ENCODE measurements at places on chromosomes 11 and 22.

GRCh38 chr22:24953384-24954113 is 1.0 kb downstream of the KIAA1671 start:
- DNase-seq = no peak

DNA sequence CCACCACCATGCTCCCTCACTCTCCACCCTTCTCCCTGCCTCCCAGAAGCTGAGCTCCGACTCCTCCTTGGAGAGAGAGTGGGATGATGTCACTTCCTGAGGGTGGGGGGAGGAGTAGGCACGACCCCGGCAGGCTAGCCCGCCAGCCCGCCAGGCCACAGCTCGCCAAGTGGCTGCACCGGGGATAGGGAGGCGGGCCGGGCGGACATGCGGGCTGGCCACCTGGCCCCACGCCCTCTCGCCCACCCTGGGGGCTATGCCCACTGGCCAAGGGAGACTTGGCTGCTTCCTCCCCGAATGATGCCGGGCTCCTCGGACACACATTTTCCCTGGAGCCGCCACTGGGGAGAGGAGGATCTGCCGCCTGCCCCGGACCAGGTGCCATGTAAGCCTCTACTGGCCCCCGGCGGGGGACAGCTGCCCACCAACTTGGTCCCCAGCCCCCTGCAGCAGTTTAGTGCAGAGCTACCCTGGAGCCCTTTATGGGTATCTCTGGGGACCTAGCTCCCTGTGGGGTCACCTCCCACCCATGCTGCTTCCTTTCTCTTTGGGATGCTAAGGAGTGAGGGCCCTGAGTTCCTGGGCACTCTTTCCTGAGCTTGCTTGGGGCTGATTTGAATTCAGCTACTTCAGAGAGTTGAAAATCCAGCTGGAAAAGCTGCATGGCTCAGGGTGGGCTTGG is 33.7 kb upstream of the MYRF start:
- peak; percentile 51 for DNase-seq

DNA sequence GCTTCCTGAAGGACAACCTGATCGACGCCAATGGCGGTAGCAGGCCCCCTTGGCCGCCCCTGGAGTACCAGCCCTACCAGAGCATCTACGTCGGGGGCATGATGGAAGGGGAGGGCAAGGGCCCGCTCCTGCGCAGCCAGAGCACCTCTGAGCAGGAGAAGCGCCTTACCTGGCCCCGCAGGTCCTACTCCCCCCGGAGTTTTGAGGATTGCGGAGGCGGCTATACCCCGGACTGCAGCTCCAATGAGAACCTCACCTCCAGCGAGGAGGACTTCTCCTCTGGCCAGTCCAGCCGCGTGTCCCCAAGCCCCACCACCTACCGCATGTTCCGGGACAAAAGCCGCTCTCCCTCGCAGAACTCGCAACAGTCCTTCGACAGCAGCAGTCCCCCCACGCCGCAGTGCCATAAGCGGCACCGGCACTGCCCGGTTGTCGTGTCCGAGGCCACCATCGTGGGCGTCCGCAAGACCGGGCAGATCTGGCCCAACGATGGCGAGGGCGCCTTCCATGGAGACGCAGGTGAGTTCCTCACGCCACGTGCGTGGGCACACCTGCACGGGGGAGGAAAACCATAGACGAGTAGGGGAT is 1.5 kb downstream of the BCR start:
- DNase-seq = no peak

- DNase-seq = no peak
These were observed 131.1 kb downstream of the RASSF10 start for GRCh38 chr11:13140028-13140870.

DNA sequence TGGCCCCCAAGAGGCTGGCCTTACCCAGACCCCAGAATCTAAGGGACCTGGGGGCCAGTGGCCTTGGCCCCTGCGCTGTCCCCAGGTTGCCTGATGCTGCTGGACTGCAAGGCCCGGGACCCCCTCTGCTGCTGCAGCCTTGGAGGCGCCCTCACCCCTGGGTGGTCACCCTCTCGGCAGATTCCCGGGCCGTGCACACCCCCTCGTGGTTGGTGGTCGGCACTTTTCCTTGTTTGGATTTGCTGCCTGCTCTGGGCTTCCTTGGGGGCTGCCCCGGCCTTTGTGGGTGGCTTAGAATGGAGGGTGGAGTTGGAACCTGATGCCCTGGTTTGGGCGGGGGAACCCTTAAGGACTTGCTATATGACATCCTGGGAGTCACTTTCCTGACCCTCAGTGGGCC is 5.3 kb downstream of the RIN1 start:
- DNase-seq = no peak

GRCh38 chr11:92845805-92846204 is 123.6 kb upstream of the MTNR1B start:
- no peak for DNase-seq

DNA sequence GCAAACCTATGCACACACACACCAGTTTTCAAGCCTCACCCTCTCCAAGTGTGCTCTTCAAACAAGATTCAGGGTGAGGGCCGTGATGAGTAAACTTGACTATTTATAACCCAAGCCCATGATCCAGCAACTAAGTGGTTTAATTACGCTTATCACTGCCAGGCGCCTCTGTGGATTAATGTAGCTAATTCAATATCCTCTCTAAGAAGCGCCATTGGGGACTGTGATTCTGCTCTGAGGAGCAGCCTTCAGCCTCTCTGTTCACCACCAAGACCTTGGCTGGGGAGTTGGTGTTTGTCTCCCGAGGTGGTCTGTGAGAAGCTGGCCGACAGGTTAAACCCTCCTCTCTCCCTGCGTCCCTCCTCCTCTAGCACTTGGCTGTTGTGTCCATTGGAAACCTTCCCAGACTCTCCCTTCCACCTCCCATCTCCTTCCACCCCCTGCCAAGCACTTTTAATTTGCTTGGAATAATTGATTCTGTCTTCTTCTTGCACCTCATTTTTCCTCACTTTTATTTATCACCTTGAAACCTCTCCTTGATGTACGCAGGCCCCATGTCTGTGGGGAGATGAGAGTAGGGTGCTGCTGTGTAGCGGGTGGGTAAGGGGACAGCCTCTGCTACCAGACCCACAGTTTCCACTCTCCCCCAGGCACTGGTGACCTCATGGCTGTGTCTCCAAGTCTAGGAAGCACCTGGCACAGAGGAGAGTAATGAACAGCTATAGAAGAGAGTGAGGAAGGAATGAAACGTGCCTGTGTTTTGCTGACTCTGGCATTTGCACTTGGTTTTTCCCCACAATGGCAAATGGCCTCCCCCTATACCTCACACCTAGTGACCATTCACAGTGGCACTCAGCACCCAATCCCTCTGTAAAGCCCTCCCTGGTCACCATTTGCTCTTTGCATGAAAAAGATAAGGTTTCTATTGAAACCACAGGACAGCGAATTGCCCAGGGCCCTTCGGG is 236.6 kb downstream of the GRIK4 start:
- DNase-seq = no peak

DNA sequence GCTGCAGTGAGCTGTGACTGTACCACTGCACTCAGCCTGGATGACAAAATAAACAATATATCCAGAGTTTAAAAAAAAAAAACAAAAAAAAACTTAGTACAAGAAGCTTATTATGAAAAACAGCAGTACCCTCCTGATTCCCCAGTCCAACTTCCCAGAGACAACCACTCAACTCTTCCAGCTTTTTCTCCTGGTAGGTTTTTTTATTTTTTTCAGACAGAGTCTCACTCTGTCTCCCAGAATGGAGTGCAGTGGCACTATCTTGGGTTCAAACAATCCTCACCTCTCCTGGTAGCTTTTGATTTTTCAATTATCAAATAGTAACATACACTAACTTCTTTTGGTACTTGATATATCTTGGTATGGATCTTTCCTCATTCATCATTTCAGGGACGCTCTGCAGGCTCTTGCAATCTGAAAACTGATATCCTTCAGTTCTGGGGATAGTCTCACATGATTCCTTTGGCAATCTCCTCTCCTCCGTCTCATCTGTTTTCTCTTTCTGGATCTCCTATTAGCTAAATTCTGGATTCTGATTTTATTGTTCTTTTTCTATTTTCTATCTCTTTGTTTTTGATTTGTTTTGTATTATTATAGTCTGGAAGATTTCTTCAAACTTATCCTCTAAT is 44.9 kb downstream of the ALG9 start:
- DNase-seq = no peak

DNA sequence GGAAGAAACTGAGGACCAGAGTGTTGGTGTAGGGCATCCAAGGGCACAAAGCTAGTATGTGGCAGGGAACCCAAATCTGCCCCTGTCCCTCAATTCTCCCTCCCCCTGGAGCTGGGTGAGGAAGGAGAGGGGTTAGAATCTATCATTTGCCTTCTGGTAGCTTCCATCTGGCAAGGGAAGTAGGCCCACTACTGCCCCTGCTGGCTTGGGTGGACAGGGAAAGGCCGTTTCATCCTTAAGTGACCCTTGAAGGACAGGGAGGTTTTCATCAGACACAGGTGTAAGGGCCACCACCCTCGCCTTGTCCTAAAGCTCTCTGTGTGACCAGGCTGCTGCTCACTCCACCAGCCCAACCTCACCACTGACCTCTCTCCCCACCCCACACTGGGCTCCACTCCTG is 22.1 kb downstream of the NECTIN1 start:
- no peak for DNase-seq

DNA sequence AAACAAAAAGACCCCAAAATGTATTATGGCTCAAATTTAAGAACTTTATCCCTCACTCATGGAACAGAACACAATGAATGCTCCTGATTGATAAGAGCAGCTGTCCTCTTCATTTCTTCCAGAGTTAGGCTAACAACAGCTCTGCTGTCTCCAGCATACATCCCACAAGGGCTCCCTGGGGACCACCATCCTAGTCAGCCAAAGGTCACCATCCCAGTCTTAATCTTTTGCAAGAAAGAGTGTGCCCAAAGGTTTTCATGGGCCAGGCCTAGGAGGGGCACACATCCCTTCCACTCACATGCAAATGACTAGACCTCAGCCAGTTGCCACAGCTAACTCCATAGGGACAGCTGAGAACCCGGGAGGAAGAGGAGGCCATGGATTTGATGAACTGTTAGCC is 555.3 kb downstream of the BUD13 start:
- no peak for DNase-seq

DNA sequence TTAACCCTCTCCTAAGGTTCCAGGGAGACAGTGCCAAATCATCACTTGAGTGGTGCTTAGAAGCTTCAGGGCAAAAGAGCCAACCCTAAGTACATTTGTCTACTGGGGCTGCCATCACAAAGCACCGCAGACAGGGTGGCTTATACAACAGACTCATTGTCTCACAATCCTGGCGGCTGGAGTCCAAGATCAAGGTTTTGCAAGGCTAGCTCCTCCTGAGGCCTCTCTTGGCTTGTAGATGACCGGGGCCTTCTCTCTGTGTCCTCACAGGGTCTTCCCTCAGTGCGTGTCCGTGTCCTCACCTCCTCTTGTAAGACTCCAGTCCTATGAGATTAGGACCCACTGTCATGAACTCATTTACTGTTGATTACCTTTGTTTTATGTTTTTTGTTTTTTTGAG is 34.1 kb upstream of the CD81 start:
- DNase-seq = no peak

- DNase-seq = no peak
These were observed 46.6 kb downstream of the KCNC1 start for GRCh38 chr11:17781221-17781620.

DNA sequence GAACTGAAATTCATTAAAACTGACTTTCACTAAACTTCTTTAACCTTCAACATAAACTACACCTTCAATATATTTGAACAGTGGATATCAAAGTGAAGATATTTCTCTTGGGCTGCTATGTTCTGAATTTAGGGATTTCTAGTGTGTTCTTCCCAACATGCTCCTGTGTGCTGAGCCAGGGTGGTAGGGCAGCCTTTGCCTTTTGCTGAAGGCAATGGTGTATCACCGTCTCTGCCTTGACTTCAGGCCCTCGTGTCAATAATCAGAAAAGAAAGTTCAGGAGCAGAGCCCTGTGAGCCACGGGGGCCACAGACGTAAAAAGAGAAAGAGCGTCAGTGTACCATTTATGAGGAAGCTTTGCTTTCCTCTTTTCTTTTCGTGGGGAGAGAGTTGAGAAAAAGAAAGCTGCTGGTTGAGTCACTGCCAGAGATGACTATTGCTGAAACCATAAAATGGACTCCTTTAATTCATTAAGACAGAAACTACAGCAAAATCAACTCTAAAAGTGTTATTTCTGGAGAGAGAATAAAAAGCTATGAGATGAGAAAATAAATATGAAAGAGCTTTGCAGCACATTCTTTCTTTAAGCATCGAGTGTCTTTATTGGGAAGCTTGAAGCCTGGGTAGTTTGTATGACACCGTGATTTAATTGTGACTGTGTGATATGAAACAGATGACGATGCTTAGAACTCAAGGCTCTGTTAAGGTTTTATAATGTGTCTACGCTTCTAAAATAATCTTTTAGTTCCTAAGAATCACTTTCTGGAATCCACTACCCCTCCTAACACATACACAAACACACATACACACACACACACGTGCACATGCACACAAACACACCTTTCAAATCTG is 271.8 kb upstream of the MTNR1B start:
- no peak for DNase-seq

- peak; percentile 74 for DNase-seq
These were observed 38.3 kb upstream of the HMGXB4 start for GRCh38 chr22:35219012-35219411.

GRCh38 chr11:74182635-74183034 is 11.5 kb downstream of the PPME1 start:
- peak; percentile 21 for DNase-seq

GRCh38 chr22:49567899-49568750 is 259.5 kb downstream of the BRD1 start:
- no peak for DNase-seq

DNA sequence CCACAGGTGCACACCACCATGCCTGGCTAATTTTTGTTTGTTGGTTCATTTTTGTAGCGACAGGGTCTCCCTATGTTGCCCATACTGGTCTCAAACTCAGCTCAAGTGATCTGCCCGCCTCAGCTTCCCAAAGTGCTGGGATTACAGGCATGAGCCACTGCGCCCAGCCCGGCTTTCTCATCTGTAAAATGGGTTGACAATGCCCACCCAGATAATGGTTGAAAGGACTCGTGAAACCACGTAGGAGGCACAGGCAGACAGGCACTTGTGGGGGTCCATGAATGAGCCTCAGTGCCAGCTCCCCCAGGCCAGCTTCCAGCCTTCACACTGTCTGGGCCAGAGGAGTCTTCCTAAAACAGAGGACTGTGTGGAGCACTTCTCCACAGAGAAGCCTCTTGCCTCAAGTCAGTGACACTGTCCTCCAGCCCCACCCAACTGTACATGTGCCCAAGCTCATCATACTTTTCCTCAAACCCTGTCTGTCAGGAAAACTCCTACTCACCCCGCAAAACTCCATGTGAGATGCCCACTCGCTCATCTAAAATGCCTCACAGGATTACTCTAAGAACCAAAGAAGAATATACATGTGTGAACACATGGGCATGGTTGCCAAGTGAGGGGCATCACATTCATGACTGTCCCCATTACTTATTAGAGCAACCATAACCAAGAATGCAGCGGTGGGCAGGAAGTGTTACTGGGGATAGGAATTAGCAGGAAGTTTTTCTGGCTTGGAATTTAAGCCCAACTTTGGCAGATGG is 32.1 kb upstream of the WNT7B start:
- DNase-seq = no peak

DNA sequence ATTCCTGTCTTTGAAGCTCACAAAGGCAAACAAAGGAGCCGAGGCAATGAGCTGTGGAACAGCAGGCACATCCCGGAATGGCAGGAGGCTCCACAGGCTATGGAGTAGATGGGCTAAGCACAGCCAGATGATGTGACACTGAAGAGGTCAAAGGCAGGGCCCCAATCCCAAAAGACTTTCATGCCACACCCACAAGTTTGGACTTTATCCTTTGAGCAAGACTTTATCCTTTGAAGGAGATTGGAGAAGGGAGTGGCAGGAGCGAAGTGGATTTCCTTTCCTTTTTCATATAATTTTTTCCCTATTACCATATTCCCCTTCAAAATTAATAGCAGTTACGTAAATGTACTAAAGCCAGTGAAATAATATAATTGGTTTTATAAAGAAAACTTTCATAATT is 379.4 kb downstream of the CADM1 start:
- DNase-seq = no peak
